ENCODE measurements at places on chromosomes 3 and 15.

DNA sequence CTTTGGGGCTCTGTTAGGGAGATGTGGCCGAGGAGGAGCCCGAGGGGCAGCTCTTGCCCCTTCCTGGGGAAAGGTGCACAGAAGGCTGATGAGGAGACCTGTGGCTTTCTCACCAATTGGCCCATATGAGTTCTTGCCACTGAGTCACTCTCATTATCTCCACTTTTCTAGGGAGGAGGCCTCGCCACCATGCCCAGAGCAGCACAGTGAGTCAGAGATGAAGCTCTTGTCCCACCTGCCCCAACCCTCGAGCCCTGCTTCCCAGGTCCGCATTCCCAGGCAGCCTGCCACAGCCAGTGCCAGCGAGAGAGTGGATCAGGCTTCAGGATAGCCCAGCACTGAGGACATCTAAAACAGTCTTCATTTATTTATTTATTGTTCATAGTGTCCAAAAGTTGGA lies 53.5 kb downstream of the AMOTL2 start:
- DNase-seq: no peak

DNA sequence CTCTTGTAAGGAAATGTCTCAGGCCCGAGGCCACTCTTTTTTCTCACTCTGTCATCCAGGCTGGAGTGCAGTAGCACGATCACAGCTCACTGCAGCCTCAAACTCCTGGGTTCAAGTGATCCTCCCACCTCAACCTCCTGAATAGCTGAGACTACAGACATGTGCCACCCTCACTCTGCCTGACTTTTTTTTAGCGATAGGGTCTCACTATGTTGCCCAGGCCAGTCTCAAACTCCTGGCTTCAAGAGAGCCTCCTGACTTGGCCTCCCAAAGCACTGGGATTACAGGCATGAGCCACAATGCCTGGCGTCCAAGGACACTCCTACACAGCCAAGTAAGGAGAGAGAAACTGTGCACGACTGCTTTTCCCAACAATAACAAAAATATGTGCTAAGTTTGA lies 7.6 kb downstream of the ZNF445 start:
- no peak for DNase-seq

DNA sequence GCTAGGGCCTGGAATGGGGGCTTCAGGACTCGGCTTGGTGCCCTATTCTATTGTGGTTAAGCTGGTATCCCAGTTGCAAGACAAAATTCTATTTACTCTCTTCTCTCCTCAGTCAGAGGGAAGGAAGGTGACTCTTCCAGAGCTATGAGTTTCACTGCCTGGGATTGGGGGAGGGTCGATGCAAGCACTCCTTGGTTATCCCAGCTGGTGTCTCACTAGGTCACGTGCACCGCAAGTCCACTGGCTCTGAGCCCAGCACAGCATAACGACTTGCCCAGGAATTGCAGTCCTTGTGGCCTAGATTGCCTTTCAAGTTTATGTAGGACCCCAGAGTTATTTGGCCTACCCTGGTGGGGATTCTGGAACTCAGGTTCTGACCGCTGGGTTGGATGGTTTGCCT lies 958.8 kb downstream of the IGSF11 start:
- DNase-seq: no peak

GRCh38 chr3:138775254-138775595 lies 59.5 kb downstream of the PIK3CB start:
- DNase-seq: no peak

GRCh38 chr15:48627260-48627940 lies 18.1 kb downstream of the FBN1 start:
- DNase-seq: no peak

DNA sequence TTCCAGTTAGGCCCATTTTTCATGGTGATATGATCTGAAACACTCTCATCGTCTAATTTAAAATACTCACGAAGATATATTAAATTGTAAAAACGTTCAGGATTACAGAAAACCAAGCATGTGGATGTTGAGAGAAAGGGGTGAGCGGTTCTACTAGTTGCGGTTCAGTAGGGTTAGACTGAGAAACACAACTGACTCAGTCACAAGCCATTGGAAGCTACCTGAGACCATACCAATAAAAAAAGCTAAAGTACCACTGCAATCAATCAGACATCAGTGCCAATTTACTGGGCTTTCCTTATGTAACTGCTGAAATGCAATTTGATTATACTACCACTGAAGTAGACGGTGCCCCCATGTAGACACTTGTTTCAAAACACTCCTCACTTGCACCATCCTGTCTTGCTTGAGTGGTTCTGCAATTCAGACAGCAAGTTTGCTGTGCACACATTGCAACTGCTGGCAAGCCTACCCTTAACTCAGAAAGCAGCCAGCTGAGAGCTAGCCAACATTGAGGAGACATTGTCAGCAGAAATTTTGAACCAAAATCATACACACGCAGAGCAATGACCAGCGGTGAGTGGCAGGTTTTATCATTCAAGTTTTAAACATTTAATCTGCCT lies 368.7 kb upstream of the ARHGEF26 start:
- DNase-seq: no peak

GRCh38 chr3:56200251-56200650 lies 268.0 kb downstream of the ERC2 start:
- DNase-seq: no peak

- no peak for DNase-seq
Observed at GRCh38 chr15:35616498-35617271, 70.7 kb upstream of the DPH6 start.

GRCh38 chr15:80490431-80490990 lies 86.3 kb downstream of the ARNT2 start:
- DNase-seq: no peak

GRCh38 chr3:188590557-188590956 lies 436.6 kb downstream of the LPP start:
- no peak for DNase-seq

DNA sequence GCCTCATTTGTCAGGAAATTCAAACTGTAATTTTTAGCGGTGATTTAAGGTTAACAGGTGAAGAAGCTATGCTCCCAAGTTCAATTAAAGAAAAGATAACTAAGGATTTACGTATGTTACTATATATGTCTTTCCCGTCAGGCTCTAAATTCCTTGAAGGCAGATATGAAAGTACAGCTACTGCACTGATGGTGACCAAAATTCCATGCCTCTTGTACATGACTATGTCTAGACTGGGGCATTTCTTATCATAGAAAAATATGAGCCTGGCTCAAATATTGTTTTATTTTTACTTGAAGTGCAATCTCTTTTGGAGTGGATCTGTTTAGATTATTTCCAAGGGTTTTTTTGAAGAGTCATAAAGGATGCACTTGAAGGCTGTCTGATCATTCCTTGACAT lies 647.1 kb upstream of the KCNMB2 start:
- DNase-seq: no peak

- no peak for DNase-seq
Observed at GRCh38 chr3:87219611-87220010, 7.5 kb upstream of the CHMP2B start.

DNA sequence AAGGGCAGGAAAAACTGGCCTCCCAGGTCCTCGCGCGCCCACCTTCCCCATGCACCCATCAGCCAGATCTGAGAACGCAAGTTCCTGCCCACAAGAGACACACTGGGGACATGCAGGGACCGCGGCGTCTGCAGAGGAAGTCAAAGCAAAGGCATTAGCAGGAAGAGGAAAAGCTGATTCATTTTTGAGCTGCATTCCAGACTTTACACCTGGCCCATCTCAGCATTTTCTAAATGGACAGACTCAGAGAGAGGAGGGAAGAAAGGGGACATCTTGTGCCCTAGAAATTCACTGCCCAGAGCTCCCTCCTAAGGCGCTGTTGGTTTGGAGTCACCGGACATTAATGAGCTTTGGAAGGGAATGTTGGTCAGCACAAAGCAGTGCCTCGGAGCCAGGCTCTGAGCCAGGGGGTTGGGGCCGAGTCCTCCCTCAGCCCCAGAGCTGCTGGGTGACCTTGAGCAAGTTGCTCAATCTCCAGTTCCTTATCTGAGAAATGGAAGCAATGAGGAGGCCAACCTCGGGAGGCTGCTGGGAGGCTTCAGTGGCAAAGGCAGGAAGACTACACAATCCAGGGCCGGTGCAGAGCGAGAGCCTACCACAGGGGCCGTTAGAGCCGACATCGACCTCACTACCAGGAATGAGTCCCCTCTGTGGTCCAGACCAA lies 150.5 kb upstream of the IQSEC1 start:
- DNase-seq: no peak

DNA sequence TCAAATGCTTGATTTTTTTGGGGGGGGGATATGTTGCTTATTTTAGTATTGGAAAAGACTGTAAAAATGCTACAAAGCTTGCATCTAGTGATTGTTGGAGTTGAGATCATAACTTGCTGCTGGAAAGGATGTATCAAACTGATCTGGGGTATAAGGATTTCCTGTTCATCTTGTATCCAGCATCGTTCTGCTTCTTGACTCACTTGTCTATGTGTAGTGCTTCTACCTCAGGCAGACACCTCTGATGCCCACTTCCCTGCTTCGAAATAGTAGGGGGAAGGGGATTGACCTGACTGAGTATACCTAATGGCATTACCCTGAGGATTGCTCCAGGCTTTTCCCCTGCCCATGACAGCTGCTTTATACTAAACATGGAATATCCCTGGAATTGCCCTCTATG lies 42.7 kb downstream of the STT3B start:
- DNase-seq: no peak

GRCh38 chr3:182117583-182117982 lies 405.9 kb downstream of the SOX2 start:
- no peak for DNase-seq

DNA sequence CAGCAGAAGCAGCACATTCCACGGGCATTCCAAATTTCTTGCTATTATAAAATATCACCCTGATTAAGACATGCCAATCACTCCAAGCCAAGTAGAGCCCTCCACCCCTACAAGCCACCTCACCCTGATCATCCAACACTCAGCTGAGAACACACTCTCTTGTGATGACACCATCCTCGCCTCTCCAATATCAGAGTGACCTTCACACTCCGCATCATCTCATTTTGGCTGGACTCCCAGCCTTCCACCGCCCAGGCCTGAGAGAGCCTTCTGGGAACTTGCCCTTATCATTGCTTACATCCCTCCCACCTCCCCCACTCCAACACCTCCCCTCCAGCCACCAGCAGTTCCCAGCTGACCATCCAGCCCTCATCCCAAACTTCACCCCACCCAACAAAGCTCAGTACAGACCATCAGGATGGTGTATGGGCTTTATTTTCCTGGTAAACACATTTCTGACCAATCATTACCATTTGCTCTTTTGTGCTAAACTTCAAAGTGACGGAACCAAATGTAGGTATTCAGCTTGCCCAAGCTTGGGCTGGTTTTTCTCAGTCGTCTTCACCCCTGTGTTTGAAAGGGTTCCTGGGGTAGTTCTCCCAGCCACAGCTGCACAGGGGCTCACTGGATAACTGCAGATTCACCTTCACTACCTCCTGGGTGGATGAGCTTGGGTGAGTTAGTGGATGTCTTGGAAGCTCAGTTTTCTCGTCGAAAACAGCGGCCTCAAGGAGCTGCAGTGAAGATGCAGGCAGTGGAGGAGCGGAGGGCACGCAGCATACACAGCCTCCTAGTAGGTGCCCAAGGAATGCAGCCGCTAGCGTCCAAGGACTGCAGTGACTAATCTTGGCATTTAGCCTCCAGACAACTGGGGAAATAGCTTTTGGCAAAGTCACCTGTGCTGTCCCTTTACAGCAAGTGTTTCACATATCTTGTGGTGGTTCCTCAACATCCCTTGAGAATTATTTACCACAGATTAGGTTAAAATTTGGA lies 115.1 kb downstream of the LIPC start:
- DNase-seq: no peak

- no peak for DNase-seq
Observed at GRCh38 chr3:133361011-133361410, 38.8 kb upstream of the BFSP2 start.

- no peak for DNase-seq
Observed at GRCh38 chr15:97977734-97978133, 17.2 kb downstream of the ARRDC4 start.
